Urinary bladder (tissue), 4 donors: ENCODE measurements at places on chromosomes 1 and 21. TPM values are rescaled to one million over a fixed set of nuclear protein-coding genes. Genes with fewer than 3 reads are reported as not detected.

Gene SPRR2A
- not detected for polyA plus RNA-seq

Gene ATP6V1G3
- not detected for polyA plus RNA-seq

Gene TTC39A
- 2.5 TPM for polyA plus RNA-seq

Gene CFHR5
- 0.05 TPM for polyA plus RNA-seq

DNA sequence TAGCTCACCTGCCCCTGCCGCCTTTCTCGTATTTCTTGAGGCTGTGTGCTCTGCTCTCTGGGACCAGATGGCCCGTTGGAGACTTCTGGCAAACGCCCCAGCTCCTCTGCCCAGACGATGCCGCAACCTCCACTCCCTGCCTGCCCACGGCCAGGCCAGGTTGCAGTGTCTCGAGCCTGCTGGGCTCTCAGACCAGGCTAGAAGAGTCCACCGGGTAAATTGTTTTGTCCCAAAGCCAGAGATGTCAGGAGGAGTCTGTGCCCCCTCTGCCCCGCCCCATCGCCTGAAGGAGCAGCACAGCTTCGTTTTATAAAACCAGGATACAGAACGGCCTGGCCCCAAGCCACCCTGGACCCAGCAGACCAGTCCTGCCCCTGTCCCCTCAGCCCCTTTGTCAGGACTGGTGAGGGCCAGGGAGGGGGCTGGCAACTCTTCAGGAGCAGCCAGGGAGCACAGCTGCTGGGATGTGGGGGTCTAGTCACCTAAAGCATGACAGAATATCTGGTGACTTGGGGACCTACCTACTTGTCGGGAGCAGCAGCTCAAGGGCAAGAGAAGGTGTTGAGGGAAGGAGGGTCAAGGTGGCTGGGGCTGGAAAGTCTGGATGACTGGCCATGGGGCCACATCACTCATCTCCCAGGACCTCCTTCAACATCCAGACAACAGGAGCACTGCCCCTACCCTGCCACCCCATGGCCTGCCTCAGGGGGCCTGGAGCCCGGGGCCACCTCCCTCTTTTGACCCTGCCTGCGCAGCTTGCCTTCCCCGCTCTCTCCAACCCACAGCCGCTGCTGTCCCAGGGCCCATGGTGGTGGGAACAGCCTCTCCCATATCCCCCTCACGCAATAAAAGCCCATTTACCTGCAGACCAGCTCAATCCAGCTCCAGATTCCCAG lies 33.9 kb upstream of the LBR start:
- DNase-seq = no peak

DNA sequence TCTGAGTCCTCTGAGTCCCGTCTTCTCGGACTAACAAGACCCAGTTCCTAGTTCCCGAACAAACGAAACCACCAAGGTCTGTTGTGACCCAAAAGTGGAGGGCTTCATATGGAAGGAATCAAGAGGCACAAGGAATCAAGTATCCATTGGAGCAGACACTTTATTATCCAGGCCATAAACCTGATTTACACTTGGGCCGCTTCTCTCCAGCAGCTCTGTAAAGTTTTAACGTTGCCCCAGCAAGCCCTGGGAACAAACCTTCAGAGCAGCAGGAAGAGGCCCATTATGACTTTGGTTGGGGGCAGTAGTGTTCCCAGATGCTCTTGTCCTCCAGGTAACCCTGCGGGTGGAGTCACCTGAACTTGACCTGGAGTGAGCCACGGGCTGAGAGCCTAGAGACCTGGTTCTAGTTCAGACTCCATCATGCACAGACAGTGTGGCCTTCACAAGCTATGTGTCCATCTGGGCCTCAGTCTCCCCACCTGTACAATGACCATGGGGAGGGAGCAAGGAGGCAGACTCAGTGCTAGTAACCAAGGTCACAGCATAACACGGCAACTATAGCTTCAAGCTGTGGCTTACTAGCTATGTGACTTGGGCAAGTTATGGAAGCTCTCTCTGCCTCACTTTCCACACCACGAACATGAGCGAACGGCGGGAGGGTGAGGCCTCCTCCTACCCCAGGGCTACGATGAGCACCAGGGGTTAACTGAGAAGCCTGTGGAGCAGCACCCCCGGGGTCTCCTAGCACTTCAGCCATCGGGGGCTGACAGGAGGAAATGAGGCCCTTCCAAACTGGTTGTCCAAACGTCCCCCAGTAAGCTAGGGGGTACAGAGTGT lies 95.7 kb downstream of the GLIS1 start:
- DNase-seq = no peak

- DNase-seq = no peak
These were observed 40.1 kb upstream of the LRRC8D start for GRCh38 chr1:89780721-89781120.

- no peak for DNase-seq
These were observed 130.0 kb downstream of the HS2ST1 start for GRCh38 chr1:87044424-87044823.

DNA sequence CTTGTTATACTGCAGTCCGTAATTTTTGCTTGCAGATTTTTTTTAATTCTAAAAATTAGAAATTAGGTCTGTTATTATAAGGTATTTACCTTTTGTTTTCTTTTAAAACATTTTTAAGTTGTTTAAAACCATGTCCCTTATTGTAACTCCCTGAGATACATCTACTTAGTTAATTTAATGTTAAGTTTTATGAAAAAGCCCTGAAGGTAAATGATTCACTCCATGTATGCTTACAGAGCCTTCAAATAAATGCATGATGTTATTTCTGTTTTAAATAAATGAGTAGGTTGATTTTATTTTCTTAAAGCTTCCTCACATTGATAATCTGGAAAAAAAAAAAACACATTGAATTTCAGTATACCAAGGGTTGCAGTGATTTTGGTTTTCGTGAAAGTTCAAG lies 7.5 kb downstream of the SRSF11 start:
- no peak for DNase-seq

GRCh38 chr1:85611856-85612255 lies 31.3 kb downstream of the CCN1 start:
- no peak for DNase-seq

- DNase-seq = no peak
These were observed 68.2 kb downstream of the SIM2 start for GRCh38 chr21:36767096-36767495.

- peak; percentile 66 for DNase-seq
These were observed 13.2 kb downstream of the AMPD2 start for GRCh38 chr1:109632671-109633346.

DNA sequence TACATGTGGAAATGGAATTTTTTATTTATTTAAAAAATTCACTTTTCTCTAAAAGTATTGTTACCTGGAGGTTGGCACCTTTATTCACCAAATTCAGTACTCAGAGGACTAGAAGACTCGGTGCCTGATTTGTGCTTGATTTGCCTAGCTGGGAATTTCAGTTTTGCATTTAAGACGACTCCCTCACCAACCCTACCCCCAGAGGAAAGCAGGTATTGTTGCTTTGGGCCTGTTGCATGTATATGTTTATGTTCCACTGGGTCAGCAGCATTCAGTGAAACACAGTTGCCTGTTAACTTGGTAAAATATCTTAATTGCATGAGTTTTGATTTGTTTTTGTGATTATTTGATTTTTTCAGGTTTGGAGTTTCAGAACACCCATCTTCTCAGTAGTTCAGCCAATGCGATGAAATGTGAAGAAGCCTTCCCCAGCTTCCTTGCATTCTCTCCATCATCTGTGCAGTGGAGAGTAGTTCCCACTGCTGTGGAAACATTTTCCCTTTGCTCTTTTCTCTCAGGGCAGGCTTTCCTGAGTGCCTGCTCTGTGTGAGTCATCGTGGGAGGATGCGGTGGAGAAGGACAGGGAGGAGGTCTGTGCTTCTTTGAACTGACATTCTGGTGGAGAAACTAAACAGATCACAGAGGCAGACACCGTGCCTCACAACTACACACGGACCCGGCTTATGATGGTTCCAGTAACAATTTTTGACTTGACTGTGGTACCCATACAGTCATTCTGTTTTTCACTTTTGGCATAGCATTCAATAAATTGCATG lies 6.4 kb downstream of the ADARB1 start:
- DNase-seq = no peak

GRCh38 chr1:10046356-10047085 lies 13.8 kb downstream of the UBE4B start:
- no peak for DNase-seq

DNA sequence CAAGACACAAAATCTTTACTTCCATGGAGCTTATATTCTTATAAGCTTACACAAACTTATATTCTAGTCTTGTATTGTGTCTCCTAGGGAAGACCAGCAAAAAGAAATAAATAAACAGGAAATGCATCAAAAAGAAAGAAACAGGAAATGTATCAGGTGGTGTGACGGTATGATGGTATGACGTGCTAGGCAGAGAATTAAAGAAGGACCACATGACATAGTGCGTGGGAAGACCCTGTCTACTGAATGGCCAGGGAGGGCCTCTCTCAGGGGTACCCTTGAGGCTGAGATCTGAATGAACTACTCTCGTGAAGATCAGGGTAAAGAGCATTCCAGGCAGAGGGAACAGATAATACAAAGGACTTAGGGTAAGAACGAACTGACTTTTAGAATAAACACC lies 15.6 kb upstream of the WDR26 start:
- no peak for DNase-seq

GRCh38 chr1:53130878-53131589 lies 11.4 kb downstream of the SLC1A7 start:
- DNase-seq = no peak

DNA sequence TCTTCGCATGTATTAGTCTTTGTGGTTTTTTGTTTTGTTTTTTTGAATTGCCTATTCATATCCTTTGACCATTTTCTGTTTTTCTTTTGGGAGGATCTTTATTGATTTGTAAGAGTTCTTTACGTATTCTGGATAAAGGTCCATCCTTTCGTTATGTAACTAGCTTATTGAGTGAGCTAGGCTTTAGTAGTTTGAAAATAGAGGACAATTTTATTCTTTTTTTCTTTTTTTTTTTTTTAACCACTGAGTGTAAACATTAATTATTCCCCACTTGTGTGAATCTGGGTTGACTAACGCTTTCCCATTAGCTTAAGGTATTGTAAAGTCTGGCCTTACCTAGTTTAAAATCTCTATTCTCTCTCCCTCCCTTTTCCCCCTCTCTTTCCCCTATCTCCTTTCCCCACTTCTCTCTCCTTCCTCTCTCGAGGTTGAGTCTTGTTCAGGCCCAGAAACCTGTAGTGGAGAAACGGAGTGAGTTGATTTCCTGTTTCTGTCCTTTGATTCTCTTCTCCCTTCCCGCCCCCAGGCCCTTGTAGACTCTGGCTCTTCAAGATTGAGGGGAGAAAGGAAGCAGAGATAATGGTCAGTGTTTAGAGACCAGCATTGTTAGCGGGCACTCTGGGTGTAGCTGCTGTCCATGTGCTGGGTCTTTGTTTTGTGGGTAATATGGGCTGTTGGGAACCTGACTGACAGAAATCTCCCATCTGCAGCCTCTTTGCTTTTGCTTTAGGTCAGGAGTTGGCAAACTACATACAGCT lies 1.5 kb downstream of the MORC3 start:
- no peak for DNase-seq

- DNase-seq = no peak
These were observed 171.6 kb downstream of the S1PR1 start for GRCh38 chr1:101408212-101409042.

GRCh38 chr21:46428987-46429710 lies 29.5 kb upstream of the DIP2A start:
- DNase-seq = no peak

- no peak for DNase-seq
These were observed 3.7 kb upstream of the RHEX start for GRCh38 chr1:206049293-206049692.
